ENCODE measurements at places on chromosomes 1 and 21. TPM values are rescaled to one million over a fixed set of nuclear protein-coding genes. Genes with fewer than 3 reads are reported as not detected.

The SLAMF1 gene
- not detected for total RNA-seq

The TMEM69 gene
- total RNA-seq: 30.7 TPM

The S100A7A gene
- not detected for total RNA-seq

The UBASH3A gene
- not detected for total RNA-seq

The RCC1 gene
- 35.4 TPM for total RNA-seq

The BSND gene
- total RNA-seq: not detected

The PITHD1 gene
- 35.2 TPM for total RNA-seq

The ANGPTL3 gene
- total RNA-seq: not detected

The GCSAML gene
- total RNA-seq: not detected

The APP gene
- 560 TPM for total RNA-seq

The TNNI3K gene
- not detected for total RNA-seq

The PGBD5 gene
- under 0.01 TPM for total RNA-seq

The JUN gene
- 161 TPM for total RNA-seq

The CLCA1 gene
- not detected for total RNA-seq

The SPATA17 gene
- 0.37 TPM for total RNA-seq

The KCNK1 gene
- 2.3 TPM for total RNA-seq

The HCRTR1 gene
- total RNA-seq: not detected

The MPZ gene
- 0.44 TPM for total RNA-seq

The CAMK1G gene
- total RNA-seq: not detected

The C1orf115 gene
- 0.75 TPM for total RNA-seq

The RORC gene
- total RNA-seq: not detected

The ADORA3 gene
- not detected for total RNA-seq

The NES gene
- 30.6 TPM for total RNA-seq

The FCRL5 gene
- not detected for total RNA-seq
